ENCODE measurements at places on chromosomes 13 and 19. TPM values are rescaled to one million over a fixed set of nuclear protein-coding genes. Genes with fewer than 3 reads are reported as not detected.

WDR87 gene
- not detected for total RNA-seq

RASL11A gene
- total RNA-seq, result 2.2 TPM

ERVK3-1 gene
- total RNA-seq, result 25.3 TPM

ZNF560 gene
- total RNA-seq, result not detected

OSCAR gene
- total RNA-seq, result 0.48 TPM

- DNase-seq, result no peak
- peaks cover 18% of the 10 kb centered on the region for H3K4me1 ChIP-seq
- peaks cover 34% of the 10 kb centered on the region for H3K36me3 ChIP-seq
- H3K27me3 ChIP-seq, result no peaks in the 10 kb centered on the region
- H3K27ac ChIP-seq, result no peak overlapping the region
These were observed 3.3 kb downstream of the ZNF350 start for GRCh38 chr19:51983361-51983760.

DNA sequence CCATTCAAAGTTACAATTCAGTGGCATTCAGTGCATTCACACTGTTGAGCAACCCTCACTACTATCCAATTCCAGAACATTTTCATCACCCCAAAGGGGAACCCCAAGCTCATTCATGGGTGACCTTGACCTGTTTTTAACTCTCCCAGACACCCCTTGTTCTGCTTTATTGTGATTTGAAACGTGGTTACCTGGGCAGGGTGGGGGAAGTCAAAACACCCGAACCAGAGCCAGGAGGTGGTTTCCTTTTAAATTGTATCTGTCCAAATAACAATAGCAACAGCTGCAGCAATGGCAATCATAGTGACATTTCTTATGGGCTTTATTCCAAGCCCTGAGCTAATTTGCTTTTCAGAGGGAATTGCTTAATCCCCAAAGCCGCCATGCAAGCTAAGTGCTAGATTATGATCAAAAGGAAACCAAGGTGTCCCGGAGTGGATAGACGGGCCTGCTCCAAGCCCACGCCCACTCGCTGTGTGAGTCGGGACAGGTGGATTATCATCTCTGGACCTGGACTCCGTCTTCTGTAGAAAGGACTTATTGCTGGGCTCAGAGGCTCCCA, 6.1 kb downstream of the PTGIR start:
- H3K4me1 ChIP-seq, result peaks cover 43% of the 10 kb centered on the region
- H3K36me3 ChIP-seq, result no peaks in the 10 kb centered on the region
- no peak for DNase-seq
- no peaks in the 10 kb centered on the region for H3K27me3 ChIP-seq

DNA sequence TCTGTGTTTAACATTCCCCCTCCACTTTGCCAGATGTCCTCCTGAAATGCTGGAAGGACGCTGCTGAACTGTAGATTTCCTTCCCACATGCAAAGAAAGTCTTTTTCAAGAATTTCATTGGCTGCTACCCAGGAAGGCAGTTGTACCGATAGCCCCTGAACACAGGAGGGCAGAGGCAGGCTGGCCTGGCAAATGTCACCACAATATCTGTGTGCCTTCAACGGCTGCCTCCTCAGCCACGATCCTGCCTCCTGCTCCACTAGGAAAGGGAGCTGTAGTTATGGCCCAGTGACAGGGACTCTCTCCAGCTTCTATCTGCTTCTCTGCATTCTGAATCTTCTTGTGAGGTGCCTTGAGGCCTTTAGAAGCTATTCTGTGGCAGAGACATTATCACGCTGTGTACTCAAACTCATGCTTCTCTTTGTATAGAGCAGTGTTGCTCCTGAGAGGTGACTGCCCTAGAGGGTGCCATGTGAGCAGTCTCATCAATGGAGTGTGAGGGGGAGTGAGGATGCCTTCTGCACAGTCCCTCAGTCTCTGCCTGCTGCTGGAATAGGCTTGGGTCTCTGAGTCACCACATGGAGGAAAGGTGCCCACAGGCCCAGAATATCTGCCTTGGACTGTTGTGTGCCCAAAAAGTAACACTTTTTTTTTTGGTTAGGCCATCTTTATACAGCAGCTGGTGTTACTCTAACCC, 279.8 kb downstream of the DNAJC15 start:
- H3K4me1 ChIP-seq, result peaks cover 75% of the 10 kb centered on the region
- H3K27me3 ChIP-seq, result no peaks in the 10 kb centered on the region
- no peaks in the 10 kb centered on the region for H3K36me3 ChIP-seq
- no peak for DNase-seq
- H3K27ac ChIP-seq, result peak overlapping the region; percentile 78
- no peak overlapping the region for H3K4me3 ChIP-seq

All from chondrocyte (in vitro differentiated cells).